Heart right ventricle (tissue), 16 donors: ENCODE measurements at places on chromosomes 5 and 9.

- DNase-seq, result no peak
Observed at GRCh38 chr5:159342840-159343239, 12.6 kb upstream of the IL12B start.

- no peak for DNase-seq
Observed at GRCh38 chr9:15077946-15078729, 167.9 kb upstream of the FREM1 start.

DNA sequence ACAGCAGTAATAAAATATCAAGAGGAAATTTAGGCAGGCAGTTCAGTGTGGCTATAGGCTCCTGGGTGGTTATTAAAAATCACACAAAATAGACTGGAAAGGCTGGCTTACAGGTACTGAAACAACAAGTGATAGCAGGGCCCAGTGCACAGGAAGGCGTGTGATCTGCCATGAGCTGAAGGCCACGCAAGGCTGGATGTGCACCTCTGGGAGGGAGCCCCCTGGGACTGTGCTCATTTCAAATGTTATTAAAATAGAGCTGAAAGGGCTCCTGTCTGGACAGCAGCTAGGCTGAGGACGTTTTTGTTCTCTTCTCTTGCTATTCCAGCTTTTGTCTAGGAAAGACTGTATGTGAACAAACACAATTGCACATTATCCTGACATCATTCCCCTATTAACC, 324.3 kb upstream of the RFX3 start:
- DNase-seq, result no peak

DNA sequence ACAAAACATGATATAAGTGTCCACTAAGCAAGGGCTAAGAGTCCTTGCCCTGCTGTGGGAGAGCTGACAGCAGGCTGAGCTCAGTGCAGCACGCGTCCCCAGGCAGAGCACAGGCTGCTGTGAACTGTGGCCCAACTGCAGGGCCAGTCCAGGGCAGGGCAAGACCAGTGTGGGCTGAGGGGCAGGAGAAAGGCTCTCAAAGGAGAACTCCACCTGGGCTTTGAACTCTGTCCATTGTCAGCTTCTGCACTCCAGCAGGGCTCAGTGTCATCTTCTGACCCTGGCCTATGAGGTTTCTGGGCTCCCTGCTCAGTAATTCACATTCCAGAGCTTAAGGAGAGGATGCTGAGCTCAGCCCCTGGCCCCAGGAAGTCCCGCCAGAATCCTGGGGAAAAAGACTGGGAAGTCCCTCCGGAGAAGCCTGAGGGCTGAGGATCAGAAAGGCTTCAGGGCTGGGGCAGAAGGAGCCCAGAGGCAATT, 37.4 kb downstream of the LHFPL2 start:
- no peak for DNase-seq

GRCh38 chr5:168477060-168477459, 9.2 kb upstream of the RARS1 start:
- DNase-seq, result no peak

- peak; percentile 94 for DNase-seq
Observed at GRCh38 chr9:136109351-136110081, 9.2 kb downstream of the TMEM250 start.
